ENCODE measurements at places on chromosomes 7 and 10. TPM values are rescaled to one million over a fixed set of nuclear protein-coding genes. Genes with fewer than 3 reads are reported as not detected.

CALHM3 gene
- polyA plus RNA-seq, result not detected

ZNF786 gene
- 1.0 TPM for polyA plus RNA-seq

LRMDA gene
- polyA plus RNA-seq, result 15.8 TPM

PHTF2 gene
- polyA plus RNA-seq, result 2.2 TPM

NPY4R2 gene
- polyA plus RNA-seq, result not detected

TNPO3 gene
- 9.2 TPM for polyA plus RNA-seq

METTL27 gene
- polyA plus RNA-seq, result 1.7 TPM

BAMBI gene
- 5.6 TPM for polyA plus RNA-seq

TSPAN13 gene
- 24.4 TPM for polyA plus RNA-seq

EPHB4 gene
- polyA plus RNA-seq, result 51.3 TPM

LEP gene
- not detected for polyA plus RNA-seq

NEUROG3 gene
- polyA plus RNA-seq, result not detected

COL28A1 gene
- 0.28 TPM for polyA plus RNA-seq

SFXN4 gene
- 20.7 TPM for polyA plus RNA-seq

RAMP3 gene
- 27.5 TPM for polyA plus RNA-seq

NPY4R gene
- polyA plus RNA-seq, result not detected

MEPCE gene
- 21.8 TPM for polyA plus RNA-seq

SCIN gene
- 0.05 TPM for polyA plus RNA-seq

PDE6C gene
- polyA plus RNA-seq, result not detected

RAPGEF5 gene
- 7.1 TPM for polyA plus RNA-seq

ATOH7 gene
- polyA plus RNA-seq, result not detected

GLI3 gene
- 0.09 TPM for polyA plus RNA-seq

GIMAP5 gene
- 13.0 TPM for polyA plus RNA-seq

KLF14 gene
- not detected for polyA plus RNA-seq

RBP3 gene
- not detected for polyA plus RNA-seq

OPALIN gene
- polyA plus RNA-seq, result not detected

FAM25A gene
- not detected for polyA plus RNA-seq

Measured in liver (tissue), 10 donors.